ENCODE measurements at places on chromosomes 11 and 22. TPM values are rescaled to one million over a fixed set of nuclear protein-coding genes. Genes with fewer than 3 reads are reported as not detected.

DNA sequence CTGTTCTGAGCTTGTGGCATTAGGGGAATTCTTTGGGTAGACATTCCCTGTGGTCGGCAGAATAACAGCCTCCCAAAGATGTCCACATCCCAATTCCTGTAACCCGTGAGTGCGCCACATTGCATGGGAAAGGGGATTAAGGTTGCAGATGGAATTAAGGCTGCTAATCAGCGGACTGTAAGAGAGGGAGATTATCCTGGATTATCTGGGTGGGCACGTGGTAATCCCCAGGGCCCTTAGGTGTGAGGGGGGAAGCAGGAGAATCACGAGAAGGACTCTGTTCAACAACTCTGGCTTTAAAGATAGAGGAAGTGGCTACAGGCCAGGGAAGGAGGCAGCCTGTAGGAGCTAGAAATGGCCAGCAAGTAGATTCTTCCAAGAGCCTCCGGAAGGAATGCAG, 16.0 kb downstream of the CACNG2 start:
- DNase-seq: no peak

B4GALNT4 gene
- 1.4 TPM for total RNA-seq

YPEL4 gene
- 1.5 TPM for total RNA-seq

KDM4D gene
- total RNA-seq: 0.63 TPM

DNA sequence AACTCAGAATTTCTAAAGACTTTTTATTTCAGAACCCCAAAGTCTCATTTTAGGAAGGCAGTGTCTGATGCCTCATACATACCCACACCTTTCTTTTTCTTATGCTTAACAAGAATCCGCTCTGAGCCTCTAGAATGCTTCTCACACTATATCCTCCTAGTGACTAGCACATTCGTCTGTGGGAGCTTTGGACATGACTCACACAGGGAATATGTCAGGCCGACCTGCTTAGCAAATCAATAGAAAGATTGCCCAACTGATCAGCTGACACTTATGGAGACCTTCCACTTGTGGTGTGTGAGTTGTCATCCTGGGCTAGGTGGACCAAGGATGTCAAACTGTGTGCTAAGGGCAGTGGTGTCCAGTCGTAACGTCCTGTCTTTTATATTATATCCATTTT, 129.9 kb upstream of the TTC12 start:
- DNase-seq: no peak

DNA sequence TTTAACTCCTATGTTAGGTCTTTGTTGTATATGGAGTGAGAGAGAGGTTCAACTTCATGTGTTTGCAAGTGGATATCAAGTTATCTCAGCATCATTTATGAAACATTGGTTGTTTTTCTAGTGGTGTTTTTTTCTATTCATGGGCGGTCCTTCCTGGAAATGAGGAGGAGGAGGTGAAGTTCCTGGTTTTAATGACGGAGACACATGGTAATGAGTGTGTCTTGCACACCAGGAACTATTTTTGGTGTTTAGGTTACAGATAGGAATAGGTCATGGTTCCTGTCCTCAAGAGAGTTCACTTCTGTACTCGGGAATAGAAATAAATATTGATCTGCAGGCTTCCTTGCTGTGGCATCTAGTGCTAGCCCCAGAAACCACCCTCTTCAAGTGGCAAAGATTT, 74.9 kb downstream of the JAM3 start:
- no peak for DNase-seq

PDE2A gene
- 339 TPM for total RNA-seq

- no peak for DNase-seq
These were observed 43.9 kb downstream of the DDX6 start for GRCh38 chr11:118746988-118747585.

DNA sequence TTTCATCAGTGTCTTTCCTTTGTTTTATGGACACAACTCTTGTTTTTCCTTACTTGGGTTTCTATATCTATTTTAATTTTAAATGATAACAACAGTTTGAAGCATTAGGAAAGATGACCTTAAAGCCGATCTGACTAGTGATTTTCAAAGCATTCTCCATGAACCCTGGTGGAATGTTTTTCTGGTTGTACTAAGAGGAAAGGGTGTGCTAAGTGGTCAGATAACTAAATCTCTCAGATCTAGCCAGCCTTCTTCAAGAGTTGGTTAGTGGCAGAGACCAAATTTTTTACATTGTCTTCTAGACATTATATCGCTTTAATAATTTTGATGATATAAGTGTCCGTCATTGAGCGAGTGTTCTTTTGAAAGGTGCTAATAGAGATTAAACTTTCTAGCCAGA, 134.4 kb downstream of the METTL15 start:
- no peak for DNase-seq

DNA sequence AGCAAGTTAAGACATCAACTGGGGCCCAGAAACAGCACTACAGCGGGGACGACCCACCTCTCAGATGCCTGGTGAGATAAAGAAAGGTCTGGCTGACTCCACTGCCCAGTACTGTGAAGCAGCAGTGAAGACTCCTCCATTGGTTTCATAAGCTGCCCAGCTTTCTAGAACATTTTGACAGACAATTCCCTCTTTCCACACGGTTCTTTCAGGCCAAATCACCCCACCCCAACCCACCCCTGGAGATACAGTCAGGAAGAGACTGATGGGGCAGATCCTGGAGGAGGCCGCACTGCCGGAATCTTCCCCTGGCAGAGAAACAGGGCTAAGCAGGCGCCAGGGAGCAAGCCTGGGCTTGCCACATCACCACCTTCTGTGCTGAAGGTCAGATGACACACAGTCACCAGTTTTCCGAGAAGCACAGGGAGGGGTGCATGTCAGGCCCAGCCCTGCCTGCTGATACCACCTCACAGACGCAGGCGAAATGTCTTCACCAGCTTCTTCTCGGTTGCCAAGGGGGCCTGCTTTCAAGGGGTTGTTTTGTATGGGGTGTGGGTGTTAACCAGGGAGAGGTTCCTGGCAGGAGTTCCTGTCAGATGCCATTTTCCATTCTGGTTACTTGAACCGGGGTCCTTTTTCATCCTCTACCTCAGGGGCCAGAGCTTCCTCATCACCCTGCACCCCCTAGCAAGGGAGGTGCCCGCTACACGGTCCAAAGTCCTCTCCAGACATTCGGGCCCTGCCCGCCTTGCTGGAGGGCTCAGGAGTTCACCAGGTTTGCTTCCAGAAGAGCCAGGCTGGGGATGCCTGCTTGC, 1.4 kb upstream of the NEAT1 start:
- DNase-seq: peak; percentile 96

- no peak for DNase-seq
These were observed 391.1 kb downstream of the ETS1 start for GRCh38 chr11:128196235-128196634.

DNA sequence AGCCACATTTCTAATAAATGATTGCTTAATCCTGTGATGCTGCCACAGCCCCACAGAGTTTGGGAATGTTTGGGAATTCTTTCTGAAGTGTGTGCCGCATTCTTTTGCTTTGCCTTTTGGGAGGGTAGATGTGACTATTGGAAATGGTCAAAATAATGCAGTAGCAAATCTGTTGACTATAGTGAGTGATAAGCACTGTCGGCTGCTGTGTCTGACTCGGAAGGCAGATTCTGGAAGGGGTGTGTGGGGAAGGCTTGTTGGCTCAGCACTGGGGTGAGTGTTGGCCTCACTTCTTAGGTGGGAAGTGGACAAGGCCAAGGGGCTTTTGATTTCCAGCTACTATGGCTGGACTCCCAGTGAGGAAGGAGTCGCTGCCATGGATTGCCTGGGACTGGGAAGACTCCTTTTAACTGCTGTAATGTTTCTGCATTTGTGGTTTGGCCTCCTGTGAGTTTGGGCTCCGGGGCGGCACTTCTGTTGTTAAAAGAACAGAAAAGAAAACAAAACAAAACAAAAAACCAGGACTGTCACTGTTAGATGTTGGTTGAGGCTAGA, 20.1 kb downstream of the ZBTB16 start:
- DNase-seq: no peak

TPBGL gene
- not detected for total RNA-seq

GRK2 gene
- 106 TPM for total RNA-seq

- no peak for DNase-seq
These were observed 239.2 kb downstream of the METTL15 start for GRCh38 chr11:28347371-28347770.

- DNase-seq: no peak
These were observed 5.2 kb upstream of the BID start for GRCh38 chr22:17779286-17780115.

STK33 gene
- 2.4 TPM for total RNA-seq

- DNase-seq: no peak
These were observed 131.1 kb downstream of the RASSF10 start for GRCh38 chr11:13140028-13140870.

DNA sequence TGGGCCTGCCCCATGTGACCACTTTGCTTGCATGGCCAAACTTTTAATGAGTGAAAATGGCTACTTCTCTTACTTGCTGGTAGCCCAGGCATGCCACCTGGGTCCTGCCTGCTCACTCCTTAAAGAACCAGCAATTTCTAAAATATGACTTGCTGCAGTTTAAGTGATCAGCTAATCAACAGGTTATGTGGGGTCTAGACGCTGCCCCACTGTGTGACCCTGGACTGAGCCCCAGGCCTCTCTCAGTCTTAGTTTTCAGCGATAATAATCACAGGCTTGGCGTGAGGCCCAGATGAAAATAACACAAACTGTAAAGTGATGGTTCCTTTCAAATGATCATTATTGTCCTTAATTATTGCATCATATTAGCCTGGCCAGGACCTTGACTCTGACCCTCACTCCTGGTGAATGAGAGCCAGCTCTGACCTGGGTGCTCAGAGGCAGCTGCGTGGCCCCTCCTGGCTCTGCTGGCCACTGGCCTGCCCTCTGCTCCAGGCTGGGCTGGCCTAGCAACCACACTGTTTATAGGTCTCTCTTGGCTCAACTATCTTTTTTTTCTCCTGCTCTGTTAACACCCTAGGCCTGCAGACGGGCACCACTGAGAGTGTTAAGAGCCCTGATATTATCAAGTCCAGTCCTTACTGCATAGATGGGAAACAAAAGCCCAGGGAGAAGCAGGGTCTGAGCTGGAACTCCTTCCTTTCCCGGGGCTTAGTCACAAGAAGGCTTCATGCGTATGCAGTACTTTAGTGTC, 89.7 kb downstream of the RRM1 start:
- no peak for DNase-seq

- no peak for DNase-seq
These were observed 16.9 kb downstream of the MYO7A start for GRCh38 chr11:77144857-77145428.

NLRP6 gene
- 3.0 TPM for total RNA-seq

DNA sequence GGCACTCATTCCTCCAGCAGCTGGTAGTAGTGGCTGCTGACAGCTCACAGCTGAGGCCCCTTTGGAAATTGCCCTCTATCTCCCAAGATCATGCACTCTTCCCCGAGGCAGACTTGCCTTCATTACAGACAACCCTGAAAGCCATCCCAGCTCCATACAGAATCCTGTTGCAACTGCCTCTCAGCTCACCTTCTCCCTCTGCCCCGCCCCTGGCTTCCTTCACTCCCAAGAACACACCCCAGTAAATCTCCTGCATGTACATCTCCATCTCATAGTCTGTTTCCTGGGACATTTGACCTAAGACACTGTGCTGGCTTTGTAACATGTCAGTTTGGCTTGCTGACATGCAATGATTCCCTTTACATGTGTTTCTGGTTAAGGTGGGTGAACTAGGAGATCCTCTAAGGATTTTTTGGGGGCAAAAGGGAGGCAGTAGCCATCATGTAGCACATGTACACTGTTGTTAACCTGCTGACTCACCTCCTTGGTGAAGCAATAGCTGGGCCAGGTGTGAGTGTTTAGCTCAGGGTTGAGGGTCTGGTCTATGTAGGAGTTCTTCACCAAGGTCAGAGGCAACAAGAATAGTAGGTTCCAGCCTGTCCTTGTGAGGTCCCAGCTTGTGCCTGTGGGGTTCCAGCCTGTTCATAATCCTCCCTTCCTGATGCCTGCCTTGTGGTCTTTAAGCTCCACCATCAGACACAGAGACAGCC, 179.6 kb downstream of the CSNK2A3 start:
- no peak for DNase-seq

GRCh38 chr22:35627267-35628041, 10.3 kb upstream of the MB start:
- peak; percentile 56 for DNase-seq

ARHGAP20 gene
- total RNA-seq: 10.8 TPM

- no peak for DNase-seq
These were observed 16.0 kb downstream of the POLD3 start for GRCh38 chr11:74608431-74608830.

IL18 gene
- 10.4 TPM for total RNA-seq

C22orf31 gene
- total RNA-seq: not detected

- DNase-seq: no peak
These were observed 7.3 kb downstream of the TRIM34 start for GRCh38 chr11:5631969-5632635.

GRCh38 chr11:57649826-57650738, at the start of gene YPEL4:
Gene YPEL4, minus strand, starts transcription at chr11:57649912. Its CDS starts 2,805 bp downstream, at chr11:57647107.
- DNase-seq: peak; percentile 32

KCNJ5 gene
- total RNA-seq: 2.9 TPM

DNA sequence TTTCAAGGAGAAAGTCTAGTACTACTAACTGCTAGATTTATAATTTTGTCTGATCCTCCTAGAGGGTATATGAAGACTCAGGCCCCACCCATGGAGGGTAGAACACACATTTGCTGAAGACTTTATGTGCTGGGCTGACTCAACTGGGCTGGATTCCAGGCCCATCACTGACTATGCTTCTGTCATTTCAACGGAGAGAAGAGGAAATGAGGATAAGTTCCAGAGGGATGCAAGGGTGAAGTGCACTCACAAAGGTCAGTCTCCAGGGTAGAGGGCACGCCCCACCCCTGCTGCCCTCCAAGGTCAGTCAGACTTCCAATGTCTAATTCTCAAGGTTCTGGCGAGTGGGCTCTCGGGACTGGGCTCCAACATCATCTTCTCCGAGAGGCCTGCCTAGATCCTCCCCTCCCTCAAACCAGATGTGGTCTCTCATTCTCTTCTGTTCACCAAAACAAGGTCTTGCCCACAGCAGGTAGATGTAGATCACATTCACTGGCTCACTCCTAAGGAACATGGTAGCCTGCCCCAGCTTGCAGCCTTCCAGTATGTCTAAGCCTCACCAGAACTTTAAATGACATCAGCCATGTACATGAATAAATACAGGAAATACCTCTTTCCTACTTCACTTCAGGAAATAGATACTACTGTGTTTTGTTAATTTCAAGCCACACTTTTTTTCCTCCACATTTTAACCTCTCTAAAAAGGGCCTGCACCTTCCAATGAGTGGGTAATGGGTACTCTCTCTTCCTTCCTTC, 7.3 kb upstream of the C11orf86 start:
- no peak for DNase-seq

GRCh38 chr22:19566279-19567156, 42.3 kb upstream of the CLDN5 start:
- no peak for DNase-seq

GRCh38 chr22:40973144-40973543, 22.0 kb downstream of the RBX1 start:
- DNase-seq: no peak

All from omental fat pad (tissue), 4 donors.